GM06990 (cell line): ENCODE measurements at places on chromosomes 1 and 21.
A peak's percentile ranks its signal among the peaks of the same experiment; 100 is the strongest.

DNA sequence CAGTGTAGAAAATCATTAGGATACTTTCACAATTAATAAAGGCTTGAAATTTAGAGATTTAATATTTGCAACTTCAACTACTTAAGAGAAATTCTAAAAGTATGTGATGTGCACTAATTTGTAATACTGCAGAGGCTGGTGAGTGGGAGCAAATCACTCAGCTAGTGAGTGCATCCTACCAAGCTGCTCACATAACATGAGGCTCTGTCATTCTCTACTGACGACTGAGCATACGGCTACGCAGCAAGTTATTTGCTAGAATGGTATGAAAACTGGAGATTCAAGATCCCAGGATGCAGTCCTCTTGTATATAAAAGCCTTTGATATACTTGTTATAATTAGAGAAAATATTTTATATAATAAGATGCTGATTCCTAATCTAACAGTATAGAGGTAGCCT lies 90.1 kb downstream of the ATP1B1 start:
- DNase-seq, result no peak

GRCh38 chr1:45037456-45037855 lies 25.4 kb downstream of the UROD start:
- DNase-seq, result no peak

DNA sequence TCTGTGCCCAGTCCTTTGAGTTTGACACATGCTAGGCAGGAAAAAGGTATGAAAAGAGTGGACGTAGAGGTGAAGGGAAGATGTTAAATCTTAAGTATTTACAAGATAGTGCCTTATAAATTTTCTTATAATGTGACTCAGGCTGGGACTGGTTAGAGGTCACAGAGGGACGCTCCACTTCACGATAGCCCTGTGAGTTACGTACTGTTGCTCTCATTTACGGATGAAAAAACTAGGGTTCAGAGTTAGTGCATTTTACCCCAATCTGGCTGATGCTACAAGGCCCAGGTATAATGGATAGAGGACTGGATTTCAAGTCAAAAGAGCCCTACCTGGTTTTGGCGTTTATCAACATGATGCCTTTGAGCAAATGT lies 1.4 kb upstream of the TUT4 start:
- DNase-seq, result no peak

DNA sequence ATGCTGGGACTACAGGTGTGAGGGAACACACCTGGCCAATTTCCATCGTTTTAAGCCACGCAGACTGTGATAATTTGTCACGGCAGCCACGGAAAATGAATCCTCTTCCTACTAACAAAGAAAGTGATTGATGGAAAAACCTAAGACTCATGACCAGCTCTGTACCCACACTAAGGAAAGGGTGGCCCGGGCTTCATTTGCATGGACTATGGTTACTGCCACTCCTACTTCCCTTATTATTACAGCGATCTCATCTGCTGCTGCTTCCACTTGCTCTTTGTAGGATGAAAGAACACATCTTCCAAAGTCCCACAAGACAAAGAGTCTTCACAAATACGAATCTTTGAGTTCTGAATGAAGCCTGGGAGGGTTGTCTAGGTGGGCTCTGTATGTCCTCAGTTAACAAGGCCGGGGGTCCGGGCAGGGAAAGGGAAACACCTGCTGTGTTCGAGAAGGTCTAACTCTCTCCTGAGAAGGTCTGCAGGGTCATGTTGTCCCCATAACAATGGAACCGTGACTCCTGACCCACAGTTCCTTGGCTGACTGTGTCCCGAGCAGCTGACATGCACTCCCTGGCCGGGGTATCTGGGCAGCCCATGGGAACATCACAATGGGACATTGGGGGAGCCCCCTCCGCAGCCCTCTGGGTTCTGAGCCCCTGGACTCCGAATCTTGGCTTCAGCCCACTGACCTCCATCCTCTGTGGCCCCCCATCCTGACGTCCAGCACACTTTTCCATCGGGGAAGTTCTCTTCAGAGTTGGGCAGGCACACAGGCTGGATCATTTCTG lies 13.3 kb upstream of the TFF1 start:
- DNase-seq, result no peak

- DNase-seq, result no peak
These were observed 19.5 kb downstream of the PLA2G5 start for GRCh38 chr1:20089328-20090077.

DNA sequence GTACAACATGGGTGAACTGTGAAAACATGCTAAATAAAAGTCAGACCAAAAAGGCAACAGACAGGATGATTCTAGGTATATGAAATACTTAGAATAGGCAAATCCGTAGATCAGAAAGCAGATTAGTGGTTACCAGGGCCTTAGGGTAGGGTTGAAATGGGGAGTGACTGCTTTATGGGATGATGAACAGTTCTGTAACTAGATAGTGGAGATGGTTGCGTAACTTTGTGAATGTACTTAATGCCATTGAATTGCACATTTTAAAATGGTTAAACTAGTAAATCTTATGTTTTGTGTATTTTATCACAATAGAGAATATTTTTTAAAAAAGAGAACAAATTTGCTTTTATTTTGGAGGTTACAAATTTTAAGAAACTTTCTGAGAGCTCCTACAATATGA lies 17.4 kb downstream of the ZNF326 start:
- no peak for DNase-seq

GRCh38 chr1:226335661-226336060 lies 26.7 kb upstream of the LIN9 start:
- DNase-seq, result no peak

DNA sequence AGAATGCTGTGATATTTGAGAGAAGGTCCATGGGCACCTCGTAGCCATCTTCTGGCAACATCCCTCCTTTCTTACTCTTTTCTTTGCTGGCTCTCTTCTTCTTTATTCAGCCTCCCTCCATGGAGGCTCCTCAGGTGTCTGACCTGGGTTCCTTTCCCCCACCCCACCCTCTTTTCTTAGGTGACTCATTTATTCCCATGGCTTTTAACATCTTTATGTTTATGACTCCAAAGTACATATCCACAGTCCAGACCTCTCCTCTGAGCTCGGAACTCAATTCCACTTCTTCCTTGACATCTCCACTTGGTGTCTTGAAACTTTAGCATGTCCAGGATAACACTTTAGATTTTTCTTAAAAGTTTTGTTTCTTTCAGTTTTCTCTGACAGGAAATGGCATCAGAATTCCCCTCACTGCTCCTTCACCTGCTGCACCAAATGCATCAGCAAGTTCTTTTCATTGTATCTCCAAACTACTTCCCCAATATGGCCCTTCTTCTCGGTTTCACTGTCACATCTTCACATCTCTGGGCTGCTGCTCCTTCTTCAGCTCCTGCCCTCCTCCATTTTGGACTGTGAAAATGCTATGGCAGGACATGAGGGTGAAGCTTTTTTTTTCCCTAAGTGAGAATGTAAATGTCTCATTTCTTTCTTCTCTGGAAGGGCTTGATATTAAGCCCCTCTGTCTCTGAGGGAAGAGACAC lies 95.9 kb downstream of the GIPC2 start:
- DNase-seq, result peak; percentile 20

GRCh38 chr21:45470773-45471524 lies 66.0 kb downstream of the COL18A1 start:
- DNase-seq, result no peak

- no peak for DNase-seq
These were observed 247.9 kb upstream of the B3GALT2 start for GRCh38 chr1:193434319-193434718.

- DNase-seq, result peak; percentile 87
These were observed 72.9 kb downstream of the SKI start for GRCh38 chr1:2300851-2301606.
